ENCODE measurements at places on chromosomes 7 and 10.

- DNase-seq = no peak
Observed at GRCh38 chr7:6579446-6579845, 2.2 kb downstream of the ZDHHC4 start.

GRCh38 chr7:74449809-74450397, 3.8 kb upstream of the GTF2IRD1 start:
- DNase-seq = peak; percentile 51

DNA sequence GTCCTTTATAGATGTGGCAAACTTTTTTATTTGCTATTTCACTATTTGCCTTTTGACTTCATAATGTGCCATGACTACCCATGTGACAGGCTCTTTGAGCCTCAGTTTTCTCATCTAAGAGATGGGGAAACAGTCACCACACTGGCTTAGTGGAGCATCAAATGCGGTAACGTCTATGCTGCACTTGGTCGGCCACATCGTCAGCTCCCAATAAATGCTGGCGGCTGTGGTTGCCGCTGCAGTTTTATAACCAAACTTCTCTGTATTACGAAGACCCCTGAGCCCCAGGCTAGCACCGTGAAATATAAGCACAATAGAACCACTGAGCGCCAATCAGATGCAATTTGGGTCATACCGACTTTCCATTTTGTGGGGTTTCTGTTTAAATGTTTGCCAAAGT, 56.2 kb downstream of the PARP12 start:
- no peak for DNase-seq

- no peak for DNase-seq
Observed at GRCh38 chr7:158325530-158326381, 261.9 kb downstream of the PTPRN2 start.

All from stimulated activated CD4-positive, alpha-beta T cell treated with anti-CD3 and anti-CD28 coated beads, Interleukin-4, amount 100 ng/mL, for 4 hours (primary cell).